ENCODE measurements at places on chromosomes 12 and 14. TPM values are rescaled to one million over a fixed set of nuclear protein-coding genes. Genes with fewer than 3 reads are reported as not detected.

DNA sequence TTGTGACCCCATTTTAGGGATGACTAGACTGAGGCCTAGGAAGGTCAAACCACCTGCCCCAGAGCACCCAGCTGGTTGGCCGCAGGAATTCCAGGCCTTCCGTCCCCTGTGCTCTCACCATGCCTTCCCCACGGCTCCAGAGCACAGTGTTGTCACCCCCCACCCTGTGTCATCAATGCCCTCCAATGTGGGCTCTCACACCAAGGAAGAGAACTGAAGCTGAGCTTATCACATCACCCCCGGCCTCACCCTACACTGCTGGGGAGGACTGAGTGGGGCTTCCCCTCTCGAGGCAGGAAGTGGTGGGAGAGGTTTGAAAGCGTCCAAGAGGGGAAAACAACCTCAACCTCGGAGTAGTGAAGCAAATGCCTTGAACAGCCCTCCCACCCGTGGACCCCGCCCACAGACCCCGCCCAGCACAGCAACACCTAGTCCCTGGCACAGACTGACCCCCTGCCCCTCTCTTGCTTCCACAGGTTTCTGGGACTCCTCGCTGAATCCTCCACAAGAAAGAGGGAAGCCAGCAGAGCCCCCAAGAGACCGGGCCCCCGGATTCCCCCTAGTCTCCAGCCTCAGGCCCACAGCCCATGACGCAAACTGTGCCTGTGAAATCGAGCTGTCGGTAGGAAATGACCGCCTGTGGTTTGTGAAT, 97.2 kb downstream of the LGMN start:
- DNase-seq: no peak

DNA sequence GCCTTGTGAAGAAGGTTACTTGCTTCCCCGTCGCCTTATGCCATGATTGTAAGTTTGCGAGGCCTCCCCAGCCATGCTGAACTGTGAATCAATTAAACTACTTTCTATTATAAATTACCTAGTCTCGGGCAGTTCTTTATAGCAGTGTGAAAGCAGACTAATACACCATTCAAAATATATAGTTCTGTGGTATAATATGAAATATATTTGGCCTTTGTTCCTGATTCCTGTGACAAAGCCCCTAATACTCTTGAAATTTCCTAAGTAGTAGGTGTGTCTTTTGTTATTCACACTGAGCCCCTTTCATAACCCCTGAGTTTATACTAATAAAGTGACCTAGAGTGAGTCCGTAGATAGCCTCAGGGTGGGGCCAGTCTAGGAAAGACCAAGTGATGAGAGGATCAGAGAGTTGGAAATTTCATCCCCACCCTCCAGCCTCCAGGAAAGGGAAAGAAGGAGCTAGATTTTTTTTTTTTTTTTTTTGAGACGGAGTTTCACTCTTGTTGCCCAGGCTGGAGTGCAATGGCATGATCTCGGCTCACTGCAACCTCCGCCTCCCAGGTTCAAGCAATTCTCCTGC, 19.4 kb upstream of the STRN3 start:
- DNase-seq: no peak

DNA sequence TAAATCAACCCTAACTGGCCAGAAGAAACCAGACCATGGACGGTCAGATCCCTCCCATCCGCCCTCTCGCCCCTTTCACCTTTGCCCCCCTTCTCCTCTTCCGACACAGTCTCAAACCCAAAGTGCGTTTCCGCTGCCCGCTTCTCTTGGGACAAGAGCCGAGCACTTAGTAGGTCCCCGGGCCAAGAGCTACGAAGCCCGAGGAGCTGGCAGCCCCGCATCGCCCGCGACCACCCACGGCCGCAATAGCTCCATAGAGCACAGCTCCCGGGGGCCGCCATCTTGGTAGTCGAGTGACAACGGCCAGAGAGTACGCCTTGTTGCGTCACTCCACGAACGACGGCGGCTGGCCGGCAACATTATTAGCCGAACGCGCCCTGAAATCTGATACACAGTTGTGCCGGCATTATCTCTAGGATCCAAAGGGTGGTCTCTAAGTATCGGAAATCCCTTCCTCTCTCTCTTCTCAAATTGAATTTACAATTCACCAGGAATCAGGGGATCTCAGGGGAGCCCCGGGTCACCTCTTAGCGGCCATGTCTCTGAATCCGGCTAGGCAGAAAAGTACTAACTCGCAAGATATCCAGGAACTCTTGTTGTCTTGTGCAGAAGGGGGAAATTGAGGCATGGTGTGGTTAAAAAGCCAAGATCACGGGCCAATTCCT, at the start of gene COQ5:
Gene COQ5, minus strand, starts transcription at position 298 of the 665 bp plus-strand sequence. Its CDS starts 17 bp downstream, at position 281.
- peak; percentile 18 for DNase-seq

- no peak for DNase-seq
These were observed 180.8 kb downstream of the C12orf50 start for GRCh38 chr12:87848248-87848868.

The RIMBP2 gene
- total RNA-seq: 0.08 TPM

The LIN7A gene
- 2.7 TPM for total RNA-seq

The TCL1A gene
- total RNA-seq: not detected
